ENCODE measurements at places on chromosomes 5 and 9.
A peak's percentile ranks its signal among the peaks of the same experiment; 100 is the strongest.

- no peak for DNase-seq
Measured at GRCh38 chr5:1971944-1972343, 89.2 kb upstream of the IRX4 start.

- no peak for DNase-seq
Measured at GRCh38 chr5:96582343-96582742, 79.8 kb upstream of the CAST start.

DNA sequence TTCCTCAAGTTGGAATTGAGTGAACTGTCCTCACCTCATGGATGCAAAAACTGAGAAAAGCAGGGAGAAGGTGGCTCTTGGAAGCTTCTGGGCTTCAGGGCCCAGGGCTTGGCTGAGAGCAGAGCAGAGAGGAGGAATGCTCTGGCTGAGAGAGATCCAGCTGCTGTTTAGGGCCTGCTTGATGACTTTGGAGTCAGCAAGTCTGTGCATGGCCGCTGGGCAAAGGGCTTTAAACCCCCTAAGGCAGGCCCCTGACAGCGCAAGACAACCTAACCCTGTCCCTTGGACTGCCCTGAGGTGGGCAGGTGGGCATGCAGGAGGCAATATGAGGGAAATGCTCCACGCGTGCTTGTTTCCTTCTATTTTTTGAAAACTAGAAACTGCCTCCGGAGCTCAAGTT lies 8.6 kb downstream of the STC2 start:
- no peak for DNase-seq

DNA sequence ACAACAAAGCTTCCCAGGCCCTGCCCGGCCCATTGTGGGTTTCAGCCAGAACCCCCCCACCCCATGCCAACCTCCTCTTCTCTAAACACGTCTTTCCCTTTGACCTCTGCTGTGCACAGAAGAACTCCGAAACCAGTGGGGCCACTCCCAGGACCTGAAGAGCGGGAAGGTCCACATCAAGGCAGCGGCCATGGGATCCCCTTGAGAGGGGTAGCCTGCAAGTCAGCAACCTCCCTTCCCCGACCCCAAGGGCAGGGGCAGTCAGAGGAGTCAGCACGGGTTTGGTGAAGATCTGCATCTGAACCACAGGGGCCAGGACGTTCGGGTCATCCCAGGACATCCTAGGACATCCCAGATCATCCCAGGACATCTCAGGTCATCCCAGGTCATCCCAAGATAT lies 379.9 kb upstream of the IRX4 start:
- DNase-seq: no peak

DNA sequence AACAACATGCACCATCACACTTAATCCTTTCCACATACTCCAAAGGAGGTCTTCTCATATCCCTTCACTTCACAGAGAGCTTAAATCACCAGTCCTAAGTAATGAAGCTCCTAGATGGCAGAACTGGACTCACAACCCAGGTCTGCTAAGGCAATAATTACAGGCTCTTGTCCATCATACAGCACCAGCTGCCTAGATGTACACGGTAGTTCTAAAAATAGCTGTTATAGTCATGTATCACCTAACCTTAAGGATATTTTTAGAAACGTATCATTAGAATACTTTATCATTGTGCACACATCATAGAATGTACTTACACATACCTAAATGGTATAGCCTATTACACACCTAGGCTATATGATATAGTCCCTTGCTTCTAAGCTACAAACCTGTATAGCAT lies 644.6 kb upstream of the RGMB start:
- DNase-seq: no peak

GRCh38 chr9:115758441-115758840 lies 395.1 kb upstream of the PAPPA start:
- DNase-seq: no peak

GRCh38 chr9:4220346-4220745 lies 79.5 kb downstream of the GLIS3 start:
- no peak for DNase-seq

DNA sequence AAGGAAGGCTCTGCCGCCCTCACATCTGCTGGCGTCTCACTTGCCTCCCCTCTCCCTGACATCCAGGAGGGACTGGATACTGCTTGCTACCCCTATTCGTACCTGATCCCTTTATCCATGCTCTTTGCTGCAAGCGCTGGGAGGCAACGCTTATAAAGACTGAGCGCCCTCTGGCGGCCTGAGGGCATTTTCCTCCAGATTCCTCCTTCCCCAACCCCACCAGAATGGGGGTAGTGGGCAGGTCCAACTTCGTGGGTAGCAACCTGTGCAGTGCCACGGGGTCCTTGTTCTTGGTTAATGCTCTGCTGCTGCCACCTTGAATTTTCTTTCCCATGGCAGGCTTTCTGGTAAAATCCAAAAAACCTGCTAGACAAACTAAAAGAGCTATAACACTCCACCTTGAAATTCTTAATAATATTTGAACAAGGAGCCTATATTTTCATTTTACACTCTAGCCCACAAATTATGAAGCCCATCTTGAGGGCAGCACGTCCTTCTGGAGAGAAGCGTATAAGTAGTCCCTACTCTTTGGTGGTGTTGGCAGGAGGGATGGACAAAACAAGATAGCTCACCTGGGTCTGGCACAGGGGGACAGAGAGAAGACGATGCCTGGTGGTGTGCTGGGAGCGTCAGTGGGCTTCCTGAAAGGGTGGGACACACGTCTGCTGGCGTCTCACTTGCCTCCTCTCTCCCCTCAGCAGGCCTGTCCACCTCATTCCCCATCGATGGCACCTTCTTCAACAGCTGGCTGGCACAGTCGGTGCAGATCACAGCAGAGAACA lies 52.5 kb downstream of the JADE2 start:
- peak; percentile 77 for DNase-seq

- no peak for DNase-seq
Measured at GRCh38 chr5:1923766-1924165, 41.0 kb upstream of the IRX4 start.

GRCh38 chr9:38622288-38622674 lies 1.9 kb upstream of the ANKRD18A start:
- DNase-seq: no peak

GRCh38 chr5:41925555-41925951 lies 472 bp downstream of the FBXO4 start:
- no peak for DNase-seq

DNA sequence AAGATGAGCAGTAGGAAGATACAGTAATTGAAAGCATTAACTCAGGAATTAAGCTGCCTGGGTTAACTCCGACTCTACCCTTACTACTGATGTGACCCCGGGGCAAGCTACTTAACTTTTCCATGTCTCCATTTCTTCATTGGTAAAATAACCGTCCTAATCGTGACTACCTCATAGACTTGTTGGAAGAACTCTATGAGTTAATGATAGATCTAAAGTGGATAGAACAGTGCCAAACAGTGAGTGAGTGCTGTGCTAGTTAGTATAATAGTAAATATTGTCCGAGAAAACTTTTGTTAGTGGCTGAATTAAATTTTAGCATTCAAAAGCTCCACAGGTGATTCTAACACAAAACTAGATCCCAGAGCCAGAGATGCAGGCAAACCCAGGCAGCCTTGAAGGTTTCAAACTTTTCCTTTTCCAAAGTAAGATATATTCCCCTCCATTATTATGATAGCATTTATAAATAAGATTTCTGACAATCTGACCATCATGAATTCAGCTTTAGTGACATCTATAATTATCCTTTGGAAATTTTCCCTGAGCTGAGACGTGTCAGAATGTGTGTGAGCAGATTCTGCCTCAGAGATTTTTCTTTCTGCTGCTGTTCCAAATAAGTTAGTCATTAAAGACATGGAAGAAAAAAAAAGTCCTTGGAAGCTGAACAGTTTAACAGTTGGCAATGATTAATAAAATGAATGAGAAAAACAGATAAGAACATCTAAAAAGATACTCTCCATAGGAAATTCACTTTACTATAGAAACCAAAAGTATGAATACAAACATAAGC lies 369.5 kb downstream of the PRELID2 start:
- DNase-seq: no peak

DNA sequence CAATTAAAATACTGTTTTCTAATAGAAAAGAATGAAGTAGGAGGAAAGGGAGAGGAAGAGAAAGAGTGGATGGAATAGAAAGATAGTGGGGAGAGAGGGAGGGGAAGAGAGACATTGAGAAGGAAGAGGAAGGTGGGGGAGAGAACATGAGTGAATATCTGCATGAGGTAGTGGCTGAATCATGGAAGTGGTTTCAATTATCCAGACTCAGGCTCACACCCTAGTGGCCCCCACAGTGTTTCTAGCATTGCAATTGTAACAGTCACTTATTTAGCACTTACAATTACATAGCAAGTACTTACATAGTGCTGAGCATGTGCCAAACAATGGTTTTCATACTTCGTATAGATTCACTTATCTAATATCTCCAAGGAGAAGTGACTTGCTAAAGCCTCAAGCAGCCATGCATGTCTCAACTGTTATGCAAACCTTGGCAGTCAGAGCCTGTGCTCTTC lies 72.7 kb downstream of the CAST start:
- no peak for DNase-seq

- DNase-seq: no peak
Measured at GRCh38 chr9:110797611-110798010, 129.0 kb downstream of the MUSK start.

DNA sequence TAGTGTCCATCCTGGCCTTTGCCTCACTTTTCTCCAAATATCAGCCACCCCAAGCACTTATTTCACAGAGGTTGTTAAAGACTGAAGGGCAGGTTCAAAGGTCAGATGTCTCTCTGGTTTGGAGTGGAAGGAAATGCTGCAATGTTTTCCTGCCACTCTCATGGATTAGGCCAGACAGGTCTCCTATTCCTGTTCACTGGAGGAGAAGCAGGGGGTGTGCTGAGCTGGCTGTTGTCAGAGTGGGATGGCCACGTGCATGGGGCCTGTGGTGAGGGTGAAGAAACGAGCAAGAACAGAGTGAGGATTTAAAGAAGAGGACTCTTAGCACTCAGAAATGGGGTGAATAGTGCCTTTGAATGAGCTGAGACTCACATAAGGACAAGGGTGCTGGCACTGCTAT lies 6.7 kb downstream of the TMEM8B start:
- no peak for DNase-seq

GRCh38 chr9:91494751-91495150 lies 71.1 kb upstream of the NFIL3 start:
- DNase-seq: no peak

- DNase-seq: no peak
Measured at GRCh38 chr9:92438900-92439526, 14.7 kb upstream of the OMD start.

GRCh38 chr9:33903157-33903780 lies 86.3 kb downstream of the UBE2R2 start:
- no peak for DNase-seq

GRCh38 chr9:82284758-82285157 lies 296.2 kb downstream of the SPATA31D1 start:
- DNase-seq: no peak

- DNase-seq: no peak
Measured at GRCh38 chr5:134651531-134651930, 2.9 kb downstream of the SEC24A start.

DNA sequence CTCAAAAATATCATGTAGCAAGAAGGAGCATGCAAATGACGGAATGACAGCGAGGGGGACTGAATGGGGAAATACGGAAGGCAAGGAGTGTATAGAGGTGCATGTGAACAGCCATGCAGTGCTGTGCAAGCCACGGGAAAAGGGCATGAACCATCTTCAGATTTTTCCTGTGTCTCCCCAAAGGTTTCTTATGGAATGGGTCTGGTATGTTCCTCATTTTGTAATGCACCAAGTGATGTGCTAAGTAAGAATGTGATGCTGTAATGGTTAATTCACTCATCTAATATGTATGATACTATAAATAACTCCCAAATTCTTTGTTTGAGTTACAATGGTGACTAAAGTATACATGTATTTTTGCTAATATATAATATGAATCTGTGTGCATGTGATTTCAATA lies 99.0 kb upstream of the DAB2 start:
- DNase-seq: no peak

- DNase-seq: no peak
Measured at GRCh38 chr9:97319395-97319794, 11.9 kb downstream of the CCDC180 start.

DNA sequence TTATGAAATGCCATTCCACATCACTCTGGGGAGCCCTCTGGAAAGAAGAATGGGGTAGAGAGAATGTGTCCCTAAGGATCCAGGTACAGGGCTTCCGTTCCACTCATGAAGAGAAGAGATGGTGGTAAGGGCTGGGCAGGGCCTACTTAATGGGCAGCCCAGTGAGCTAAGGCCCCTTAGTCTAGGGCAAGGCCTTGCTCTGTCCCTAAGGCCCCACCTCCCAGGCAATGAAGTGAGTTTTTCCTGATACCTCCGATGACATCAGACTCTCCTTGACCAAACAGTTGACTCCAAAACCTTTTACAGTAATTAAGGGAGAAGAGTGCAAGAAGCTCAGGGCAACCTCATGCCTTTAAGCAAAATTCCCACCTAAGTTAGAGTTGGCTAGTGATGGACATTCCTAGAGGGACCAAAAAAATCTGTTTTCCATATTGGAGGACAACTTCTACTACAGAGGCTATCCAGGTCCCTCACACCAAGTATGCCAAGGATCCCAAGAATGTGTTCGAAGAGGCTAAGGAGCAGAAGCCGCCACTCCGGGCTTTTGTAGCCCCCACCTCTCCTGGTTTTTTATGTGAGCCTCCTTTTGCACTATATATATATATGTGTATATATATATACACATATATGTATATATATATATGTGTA lies 5.9 kb downstream of the KLF9 start:
- no peak for DNase-seq

DNA sequence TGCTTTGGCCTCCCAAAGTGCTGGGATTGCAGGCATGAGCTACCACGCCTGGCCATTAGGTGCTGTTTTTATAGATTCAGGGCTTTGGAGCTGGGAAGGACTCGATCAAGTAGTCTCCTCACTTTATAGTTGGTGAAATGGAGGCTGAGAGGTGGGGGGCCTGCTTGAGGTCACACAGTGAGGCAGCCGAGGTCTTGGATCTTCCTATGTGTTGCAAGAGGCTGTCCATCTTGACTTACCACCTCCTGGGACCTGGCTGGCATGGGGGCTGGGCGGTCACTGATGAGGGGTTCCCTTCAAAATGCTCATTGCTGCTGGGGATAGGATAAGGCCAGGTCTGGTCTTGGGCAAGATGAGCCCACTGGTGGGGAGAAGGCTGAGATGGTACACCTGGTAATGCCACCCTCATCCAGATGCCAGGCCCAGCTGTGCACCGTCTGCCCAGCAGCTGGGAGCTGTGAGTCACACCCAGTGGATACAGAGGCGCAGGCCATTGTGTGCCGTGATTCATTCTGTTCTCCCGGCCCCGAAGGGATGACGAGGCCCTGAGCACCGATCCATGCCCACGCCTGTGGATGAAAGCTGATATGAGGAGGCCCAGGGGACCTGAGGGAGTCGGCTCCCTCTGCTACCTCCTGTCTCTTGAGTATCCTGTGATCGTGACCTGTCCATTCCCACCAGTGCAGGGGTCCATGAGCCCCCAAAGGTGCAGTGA lies 10.5 kb upstream of the NDST1 start:
- no peak for DNase-seq

- no peak for DNase-seq
Measured at GRCh38 chr5:113546703-113547183, 33.2 kb downstream of the YTHDC2 start.

GRCh38 chr5:14219800-14220512 lies 76.8 kb downstream of the TRIO start:
- no peak for DNase-seq
